ENCODE measurements at places on chromosomes 4 and X.

DNA sequence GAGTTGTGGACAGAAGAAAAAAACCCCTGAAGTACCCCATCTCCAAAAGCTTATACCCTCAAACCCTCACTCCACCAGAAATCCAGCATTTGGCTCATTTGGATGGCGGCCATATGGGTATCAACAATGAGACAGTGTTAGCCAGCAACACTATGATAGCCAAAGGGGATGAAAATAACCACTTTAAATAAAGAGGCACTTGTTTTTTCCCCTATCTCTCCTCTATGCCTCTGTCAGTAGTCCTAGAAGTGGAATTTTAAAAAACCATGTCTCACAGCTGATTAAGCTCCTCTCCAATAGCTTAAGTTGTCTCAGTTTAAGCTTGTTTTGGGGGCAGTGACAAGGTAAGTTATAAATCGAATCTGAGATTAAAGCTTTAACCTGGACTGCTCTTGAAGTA, 124.0 kb downstream of the MOSPD2 start:
- no peak for DNase-seq

GRCh38 chr4:184016759-184017668, 111.9 kb downstream of the STOX2 start:
- DNase-seq, result no peak

GRCh38 chr4:76233967-76234678, 17.4 kb upstream of the FAM47E start:
- no peak for DNase-seq

DNA sequence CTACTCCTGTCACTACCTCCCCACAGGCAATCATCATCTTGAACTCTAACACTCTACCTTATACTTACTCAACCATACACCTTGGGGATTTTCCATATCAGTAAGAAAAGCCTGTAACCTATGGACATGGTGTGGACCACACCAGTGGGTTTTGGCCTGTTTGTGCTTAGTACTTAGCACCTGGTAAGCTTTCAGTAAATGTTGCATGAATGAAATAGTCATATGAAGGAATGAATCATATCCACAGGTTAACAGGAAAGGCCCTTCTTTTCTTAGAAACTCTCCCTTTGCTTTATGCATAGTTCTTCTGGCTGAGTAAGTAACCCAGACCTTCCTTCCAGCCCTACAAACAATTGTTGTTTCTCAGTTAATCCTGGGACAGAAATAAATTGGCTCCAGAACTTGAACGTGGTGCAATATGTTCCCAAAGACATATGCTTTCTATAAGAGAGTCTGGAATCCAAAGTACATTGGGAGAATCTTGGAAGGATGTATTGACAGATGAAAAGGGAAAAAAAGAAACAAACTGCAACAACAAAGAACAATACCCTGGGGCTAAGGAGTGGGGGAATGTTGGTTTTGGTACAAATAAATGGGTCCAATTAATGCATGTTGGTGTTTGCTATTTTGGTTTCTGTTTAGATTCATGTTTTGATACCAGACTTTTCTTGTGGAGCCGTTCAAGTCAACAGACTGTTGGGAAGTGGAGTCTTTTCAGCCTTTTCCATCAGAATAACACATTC, 27.8 kb downstream of the RASL11B start:
- no peak for DNase-seq

DNA sequence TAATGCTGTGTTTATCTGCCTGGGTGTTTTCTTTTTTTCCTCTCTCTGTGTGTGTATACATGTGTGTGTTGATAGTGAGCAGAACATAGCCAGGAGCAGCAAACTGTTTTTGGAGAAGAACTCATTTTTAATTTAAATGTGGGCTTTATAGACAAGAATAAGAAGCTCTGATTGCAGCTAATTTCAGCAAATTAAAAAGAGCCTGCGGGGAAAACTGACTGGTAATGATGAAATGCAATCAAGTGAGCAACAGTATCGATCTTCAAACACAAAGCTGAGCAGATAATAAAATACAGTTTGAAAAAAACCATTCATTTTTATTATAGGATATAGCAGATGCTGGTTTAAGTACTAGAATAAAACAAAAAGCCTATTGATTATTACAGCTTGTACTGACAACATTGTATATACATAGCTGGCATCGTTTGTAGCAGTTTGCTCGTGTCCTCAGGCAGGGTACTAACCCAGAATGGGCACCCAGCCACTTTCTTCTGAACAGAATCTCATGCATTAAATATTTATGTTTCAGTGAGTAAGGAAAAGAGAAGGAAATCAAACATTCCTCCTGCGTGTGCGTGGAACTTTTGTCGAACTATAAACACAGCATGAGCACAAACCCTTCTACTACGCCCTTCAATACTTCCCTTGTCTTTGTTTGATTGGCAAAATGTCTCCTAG, 73.5 kb upstream of the ZFP42 start:
- no peak for DNase-seq

DNA sequence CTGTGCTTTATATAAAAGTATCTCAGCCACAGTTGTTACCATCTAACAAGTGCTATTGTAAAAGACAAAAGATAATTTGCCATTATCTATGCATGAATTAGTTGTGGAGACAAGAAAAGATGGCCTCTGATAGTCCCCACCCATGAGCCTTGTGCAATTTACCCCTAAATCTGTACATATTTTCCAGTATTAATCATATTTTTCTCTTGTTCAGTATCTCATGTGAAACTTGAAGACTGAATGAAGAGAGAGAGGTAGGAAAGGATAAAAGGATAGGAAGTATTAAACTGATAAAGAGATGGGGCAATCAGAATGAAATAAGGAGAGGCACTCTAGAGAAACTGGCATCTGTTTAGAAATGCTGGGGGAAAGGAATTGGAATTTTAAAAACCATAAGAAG, 3.7 kb downstream of the MYOZ2 start:
- DNase-seq, result no peak

- DNase-seq, result no peak
These were observed 530.7 kb downstream of the CENPC start for GRCh38 chr4:67014592-67014991.

DNA sequence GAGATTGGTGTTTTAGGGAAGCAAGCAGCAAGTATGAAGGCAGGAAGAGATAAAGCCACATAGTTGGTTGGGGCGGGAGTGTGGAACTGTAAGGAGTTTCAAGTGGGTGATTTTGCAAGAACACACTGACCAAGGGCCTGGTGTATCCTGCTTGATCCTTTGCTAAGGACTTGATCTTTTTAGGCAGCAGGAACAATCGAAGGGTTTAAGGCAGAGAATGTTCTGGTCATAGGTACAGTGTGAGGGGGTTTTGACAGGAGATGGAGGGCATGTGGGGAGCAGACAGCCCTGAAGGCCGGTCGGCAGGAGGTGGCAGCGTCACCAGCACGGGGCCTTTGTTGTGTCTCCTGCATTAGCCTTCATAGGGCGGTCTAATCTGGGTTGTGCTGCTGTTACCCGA, 54.7 kb downstream of the FAM193A start:
- DNase-seq, result no peak

- no peak for DNase-seq
These were observed at the start of gene SORBS2 for GRCh38 chr4:185811509-185812364. Gene SORBS2, minus strand, starts transcription at chr4:185812194. Its CDS starts 121,623 bp downstream, at chr4:185690571.

- no peak for DNase-seq
These were observed 26.7 kb upstream of the CXCL8 start for GRCh38 chr4:73713650-73714049.

GRCh38 chrX:147884958-147885357, 26.8 kb upstream of the FMR1 start:
- no peak for DNase-seq

DNA sequence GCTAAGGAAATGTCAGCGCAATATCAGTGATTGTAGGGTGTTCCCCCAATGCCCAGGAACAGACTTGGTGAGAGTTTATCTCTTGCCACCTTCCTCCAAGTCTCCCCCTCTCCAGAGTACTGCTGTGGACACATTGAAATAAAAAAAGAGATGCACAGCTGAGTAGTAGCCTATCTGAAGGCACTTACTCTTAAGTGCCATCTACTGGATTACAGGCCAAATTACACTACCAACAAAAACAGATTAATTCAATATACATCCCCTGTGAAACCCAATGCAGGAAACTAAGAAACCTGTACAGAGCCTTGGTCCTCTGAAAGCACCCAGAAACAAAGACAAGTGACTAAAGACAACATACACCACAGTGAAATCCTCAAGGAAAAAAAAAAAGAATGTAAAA, 460.3 kb downstream of the ZIC3 start:
- no peak for DNase-seq

DNA sequence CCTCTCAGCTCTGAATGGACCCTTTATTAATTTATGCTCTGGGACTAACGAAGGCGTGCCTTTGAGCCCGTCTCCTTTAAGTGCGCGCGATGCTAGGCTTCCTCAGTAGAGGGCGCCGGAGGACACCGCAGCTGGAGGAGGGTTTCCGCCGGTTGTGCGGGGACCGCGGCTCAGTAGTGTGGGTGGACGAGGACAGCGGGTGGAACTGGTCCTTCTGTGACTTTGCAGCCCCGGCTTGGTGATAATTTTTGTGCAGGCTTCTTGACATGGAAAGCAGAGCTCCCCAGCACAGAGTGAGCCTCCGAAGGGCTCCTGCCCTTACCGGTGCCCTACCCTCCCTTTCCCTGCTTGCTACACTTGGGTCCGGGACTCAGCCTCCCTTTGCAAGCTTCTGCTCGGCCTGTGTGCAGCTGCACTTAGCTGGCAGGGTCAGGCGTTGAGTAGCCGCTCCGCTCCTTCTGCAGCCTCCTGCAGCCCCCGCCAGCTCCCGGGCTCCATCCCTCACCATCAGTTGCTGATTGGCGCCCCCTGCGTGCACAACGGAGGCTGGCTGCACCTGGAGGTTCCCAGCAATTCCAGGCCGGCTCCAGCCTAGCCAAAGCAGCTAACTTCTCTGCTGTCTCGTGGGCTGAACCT, 26.8 kb upstream of the BOD1L1 start:
- DNase-seq, result no peak

- DNase-seq, result no peak
These were observed 12.7 kb downstream of the KLHL34 start for GRCh38 chrX:21645431-21645830.

GRCh38 chrX:112819008-112819640, 21.5 kb downstream of the AMOT start:
- DNase-seq, result no peak

GRCh38 chr4:160814726-160815125, 1349.1 kb downstream of the FSTL5 start:
- no peak for DNase-seq

GRCh38 chrX:10794203-10794630, 173.8 kb upstream of the MID1 start:
- DNase-seq, result no peak

DNA sequence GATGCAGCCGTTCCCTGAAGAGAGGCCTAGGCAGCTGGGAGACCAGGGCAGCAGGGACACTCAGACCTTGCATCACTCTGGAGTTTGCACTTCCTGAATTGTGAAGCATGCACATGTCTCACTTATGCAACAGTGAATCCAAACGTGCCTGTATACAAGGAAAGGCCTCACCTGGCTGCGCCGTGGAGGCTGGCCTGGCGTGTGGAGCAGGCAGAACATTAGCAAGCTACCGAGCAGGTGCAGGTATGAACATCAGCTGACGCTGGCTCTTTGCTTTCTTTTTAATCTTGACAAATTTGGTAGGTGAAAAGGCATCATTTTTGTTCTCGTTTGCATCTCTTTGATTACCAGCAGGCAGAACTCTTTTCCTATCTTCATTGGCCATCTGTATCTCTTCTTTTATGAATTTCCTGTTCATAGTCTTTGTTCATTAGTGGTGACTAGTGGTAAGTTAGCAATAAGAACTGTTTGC, 37.1 kb upstream of the IRAK1 start:
- DNase-seq, result no peak

DNA sequence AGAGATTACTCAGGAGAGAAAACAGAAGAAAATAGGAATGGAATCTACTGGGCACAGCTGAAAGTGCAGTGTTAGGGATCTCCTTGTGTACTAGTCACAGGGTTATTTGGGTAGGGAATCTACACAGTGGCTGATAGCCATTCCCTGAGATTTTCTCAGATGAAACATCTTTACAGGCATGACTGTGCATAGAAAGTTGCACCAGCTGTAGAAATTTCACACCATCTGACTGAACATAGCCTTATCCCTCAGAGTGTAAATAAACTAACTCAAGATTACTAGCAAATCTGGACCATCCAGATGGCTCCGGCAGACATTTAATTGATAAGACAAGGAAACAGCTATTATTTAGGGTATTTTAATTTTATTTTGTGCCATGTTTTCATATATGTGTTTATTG, 2053.5 kb upstream of the TENM3 start:
- DNase-seq, result no peak

- no peak for DNase-seq
These were observed 63.4 kb downstream of the GPR50 start for GRCh38 chrX:151239751-151240150.

DNA sequence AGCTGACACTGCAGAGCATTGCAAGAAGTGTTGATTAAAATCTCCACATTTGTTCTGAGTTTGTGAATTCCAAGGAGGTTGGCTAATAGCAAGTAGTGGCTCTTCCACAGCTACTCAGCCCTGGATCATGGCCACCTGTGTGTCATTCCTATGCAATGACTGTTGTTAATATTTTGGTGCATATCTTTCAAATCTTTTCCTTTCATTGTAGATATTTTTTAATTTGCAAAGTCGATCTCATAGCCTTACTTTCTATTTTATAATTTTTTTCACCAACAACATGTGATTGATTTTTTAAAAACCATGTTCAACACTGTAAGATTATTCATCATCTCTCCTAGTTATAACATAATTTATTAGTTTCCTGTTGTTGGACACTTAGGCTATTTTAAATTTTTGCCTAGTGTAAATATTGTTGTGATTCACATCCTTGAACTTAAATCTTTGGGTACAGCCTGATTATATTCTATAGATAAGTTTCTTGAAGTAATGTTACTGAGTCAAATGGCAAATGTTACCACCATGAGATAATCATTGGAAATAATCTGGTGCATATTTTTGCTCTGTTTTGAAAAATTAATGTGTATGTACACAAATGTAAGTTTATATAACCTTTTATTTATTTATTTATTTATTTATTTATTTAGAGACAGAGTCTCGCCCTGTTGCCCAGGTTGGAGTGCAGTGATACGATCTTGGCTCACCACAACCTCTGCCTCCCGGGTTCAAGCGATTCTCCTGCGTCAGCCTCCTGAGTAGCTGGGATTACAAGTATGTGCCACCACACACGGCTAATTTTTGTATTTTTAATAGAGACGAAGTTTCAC, 17.1 kb upstream of the ARHGAP10 start:
- no peak for DNase-seq

- no peak for DNase-seq
These were observed 235.1 kb upstream of the TAPT1 start for GRCh38 chr4:16461362-16461761.

- no peak for DNase-seq
These were observed 3.7 kb upstream of the HDAC8 start for GRCh38 chrX:72576141-72576894.
